Right hindlimb (tissue), 1 donor: ENCODE measurements at places on chromosomes 12 and 14.

GRCh38 chr12:116958402-116959197 lies 47.9 kb downstream of the FBXW8 start:
- DNase-seq = peak; percentile 46

GRCh38 chr14:33408291-33408690 lies 469.6 kb downstream of the NPAS3 start:
- no peak for DNase-seq

DNA sequence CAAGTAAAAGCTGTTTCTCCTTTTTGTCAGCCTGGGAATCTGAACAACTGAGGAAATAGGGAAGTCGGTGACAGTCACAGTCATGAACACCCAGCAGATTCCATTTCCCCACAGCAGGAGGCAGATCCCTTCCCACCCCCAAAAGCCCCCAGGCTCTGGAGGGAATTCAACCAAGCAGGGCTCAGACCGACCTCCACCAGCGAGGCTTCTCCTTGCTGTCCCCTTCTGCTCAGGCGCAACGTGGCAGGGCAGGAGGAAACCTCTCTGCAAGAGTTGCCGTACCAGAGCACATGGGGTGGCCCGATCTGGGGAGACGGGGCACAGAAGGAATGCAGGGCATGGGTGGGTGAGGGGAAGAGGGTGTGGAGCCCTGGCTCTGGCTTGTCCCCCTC lies 319 bp downstream of the GALNT6 start:
- DNase-seq = no peak

DNA sequence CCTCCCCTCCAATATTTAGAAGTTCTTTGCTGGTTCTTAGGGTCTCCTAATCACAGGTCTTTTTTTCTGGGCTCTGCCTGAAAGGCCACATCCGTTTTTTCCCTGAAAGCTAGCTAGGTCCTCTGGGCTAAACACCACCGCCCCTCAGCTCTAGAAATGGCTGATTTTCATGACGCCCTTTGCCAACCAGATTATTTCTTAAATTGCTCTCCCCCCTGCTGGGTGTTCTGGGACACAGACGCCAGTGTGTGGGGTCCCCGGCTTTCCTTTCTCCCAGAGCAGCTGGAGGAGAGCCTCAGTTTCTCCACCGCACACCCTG lies 45.3 kb upstream of the ATP23 start:
- DNase-seq = peak; percentile 54

DNA sequence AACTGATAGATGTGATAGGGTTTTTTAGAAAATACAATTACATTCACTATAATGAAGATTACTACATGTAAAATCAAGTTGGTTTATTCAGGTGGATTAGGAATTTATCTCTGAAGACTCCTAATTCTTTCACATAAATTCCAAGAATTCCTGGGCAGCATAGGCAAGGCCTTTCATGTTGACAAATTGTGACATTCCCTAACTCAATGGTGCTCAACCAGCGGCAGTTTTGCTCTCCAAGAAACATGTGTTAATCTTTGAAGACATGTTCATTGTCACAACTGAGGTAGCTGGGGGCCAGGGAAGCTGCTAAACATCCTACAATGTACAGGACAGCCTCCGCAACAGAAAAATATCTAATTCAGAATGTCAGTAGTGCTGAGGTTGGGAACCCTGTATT lies 46.3 kb downstream of the PTPRQ start:
- no peak for DNase-seq

GRCh38 chr12:126873701-126874100 lies 1393.3 kb upstream of the TMEM132C start:
- no peak for DNase-seq

DNA sequence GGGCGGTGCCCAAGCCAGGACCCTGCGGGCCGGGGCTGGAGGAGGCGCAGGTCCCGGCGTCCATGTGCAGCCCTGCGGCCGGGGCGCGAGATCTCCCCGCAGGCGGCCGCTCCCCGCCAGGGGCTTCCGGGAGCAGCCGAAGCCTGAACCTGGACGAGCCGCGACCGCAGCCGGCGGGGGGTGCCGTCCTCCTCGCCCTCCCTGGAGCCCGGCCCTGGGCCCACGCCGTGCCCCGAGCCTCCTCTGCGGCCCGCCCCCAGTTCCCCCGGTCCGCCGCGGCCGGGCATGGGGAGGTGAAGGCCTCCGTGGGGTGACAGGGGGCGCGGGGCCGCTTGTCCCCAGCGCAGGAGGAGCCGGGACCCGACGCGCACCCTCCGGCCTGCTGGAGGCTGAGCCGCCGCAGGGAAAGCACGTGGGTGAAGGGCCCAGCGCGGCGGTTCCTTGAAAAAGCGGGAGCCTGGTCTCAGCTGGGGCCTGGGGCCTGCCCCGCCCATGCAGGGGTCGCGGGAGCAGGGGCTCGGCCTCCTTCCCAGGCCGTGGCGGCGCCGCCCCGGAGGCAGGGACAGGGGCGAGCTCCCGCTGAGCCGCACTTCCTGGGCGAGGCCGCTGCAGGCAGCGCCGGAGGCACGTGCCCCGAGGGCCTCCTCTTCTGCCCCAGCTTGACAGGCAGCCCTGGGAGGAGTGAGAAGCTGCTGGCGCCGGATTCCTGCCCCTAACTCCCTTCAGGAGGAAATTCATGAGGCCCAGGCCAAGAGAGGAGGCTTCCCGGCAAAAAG lies 55.6 kb upstream of the PPP2R5C start:
- peak; percentile 66 for DNase-seq

DNA sequence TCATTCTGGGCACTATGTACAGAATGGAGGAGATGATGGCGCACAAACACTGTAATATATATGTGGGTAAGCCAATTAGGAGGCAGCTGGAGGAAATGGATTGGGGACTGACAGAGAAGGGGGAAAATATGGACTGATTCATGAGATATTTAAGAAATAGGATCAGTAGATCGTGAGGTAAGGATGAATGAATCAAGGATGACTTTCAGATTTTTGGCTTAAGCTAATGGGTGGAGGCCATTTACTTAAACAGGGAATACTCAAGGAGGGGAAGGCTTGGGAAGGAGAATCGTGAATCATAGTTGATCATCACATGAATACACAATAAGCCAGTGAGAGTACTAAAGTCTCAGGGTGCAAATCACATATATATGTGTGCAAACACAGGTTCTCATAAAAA lies 11.2 kb upstream of the GNPNAT1 start:
- DNase-seq = no peak

- DNase-seq = peak; percentile 25
These were observed 780.2 kb upstream of the SEL1L start for GRCh38 chr14:82313889-82314288.

DNA sequence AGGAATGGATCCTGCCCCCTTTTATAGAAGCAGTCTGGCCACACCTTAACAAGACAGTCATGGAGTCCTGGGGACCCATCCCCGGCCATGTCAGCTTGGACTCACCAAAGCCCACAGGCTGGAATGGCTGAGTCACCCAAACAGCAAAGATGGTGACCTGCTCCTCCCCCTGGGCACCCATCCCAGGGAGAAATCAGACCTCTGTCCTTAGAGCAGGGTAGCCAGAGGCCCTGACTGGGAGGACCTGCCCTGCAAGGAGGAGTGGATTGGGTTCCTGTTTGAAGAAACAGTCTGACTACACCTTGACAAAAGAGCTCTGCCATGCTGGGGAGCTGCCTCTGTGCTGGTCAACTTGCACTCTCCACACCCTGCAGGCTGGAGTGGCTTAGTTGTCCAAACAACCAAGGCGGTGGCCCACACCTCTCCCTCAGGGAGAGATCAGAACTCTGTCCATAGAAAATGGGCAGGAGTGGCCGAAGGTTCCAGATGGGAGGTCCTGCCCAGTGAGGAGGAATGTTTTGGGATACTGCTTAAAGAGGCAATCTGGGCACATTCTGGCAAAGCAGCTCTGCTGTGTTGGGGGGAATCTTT lies 16.6 kb downstream of the MGP start:
- no peak for DNase-seq

DNA sequence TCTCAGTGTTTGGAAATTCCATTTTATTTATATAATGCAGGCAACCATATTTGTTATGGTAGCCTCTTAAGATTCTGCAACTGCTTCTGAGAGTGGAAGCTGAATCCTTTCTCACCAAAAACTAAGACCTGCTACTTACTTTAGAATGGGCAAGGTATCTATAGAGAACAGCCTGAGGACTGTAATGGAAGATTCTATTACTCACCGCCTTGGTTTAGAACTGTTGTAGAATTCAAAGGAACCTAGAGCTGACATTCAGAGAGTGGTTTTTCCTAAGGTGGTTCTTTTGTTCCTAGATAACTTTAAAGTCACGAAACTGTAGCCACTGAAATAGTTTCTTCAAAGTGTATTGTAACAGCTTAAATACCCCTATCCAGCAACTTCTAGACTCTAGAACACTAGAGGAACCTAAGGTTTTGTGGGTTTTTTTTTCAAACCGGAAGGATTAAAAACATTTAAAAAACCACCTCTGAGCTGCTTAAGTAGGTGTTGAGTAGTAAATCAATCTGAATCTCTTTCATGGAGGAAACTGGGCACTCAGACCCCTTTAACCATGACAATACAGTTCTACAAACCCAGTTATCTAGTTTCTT lies 4.2 kb downstream of the TDP1 start:
- DNase-seq = no peak

GRCh38 chr14:103763730-103764488 lies 48.3 kb downstream of the ZFYVE21 start:
- DNase-seq = no peak

GRCh38 chr12:75844049-75844770 lies 187.4 kb downstream of the PHLDA1 start:
- DNase-seq = no peak

GRCh38 chr12:30863839-30864238 lies 62.7 kb upstream of the TSPAN11 start:
- no peak for DNase-seq

- no peak for DNase-seq
These were observed 116.9 kb upstream of the ATF1 start for GRCh38 chr12:50647031-50647430.

DNA sequence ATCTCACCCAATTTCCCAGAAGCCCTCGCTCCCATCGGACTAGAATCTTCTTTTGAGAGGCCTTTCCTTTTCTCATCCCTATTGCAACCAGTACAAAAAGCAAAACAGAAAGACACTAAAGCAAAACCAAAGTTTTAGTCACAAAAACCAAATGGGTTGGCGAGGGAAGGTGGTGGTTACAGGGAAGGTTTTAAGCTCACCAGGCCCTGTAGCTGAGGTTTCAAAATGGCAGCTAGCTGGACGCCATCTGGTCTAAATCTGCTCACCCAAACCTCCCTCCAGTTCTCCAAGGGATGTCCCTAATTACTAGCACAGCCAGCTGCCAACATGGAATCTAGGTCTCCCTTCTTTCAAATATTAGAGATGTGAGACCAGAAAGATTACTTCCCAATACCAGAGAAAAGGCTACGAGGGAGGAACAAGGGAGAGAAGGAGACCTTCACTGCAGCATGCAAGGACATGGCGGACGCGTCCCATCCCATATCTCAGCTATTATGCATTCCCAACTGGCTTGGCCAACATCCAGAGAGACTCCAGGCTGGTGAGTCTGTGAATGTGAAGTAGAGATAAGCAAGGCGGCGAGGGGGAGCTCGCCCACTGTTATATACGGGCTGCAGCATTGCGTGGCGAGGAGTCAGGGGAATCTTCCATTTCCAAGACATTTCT lies 70.8 kb downstream of the DPF3 start:
- DNase-seq = no peak

DNA sequence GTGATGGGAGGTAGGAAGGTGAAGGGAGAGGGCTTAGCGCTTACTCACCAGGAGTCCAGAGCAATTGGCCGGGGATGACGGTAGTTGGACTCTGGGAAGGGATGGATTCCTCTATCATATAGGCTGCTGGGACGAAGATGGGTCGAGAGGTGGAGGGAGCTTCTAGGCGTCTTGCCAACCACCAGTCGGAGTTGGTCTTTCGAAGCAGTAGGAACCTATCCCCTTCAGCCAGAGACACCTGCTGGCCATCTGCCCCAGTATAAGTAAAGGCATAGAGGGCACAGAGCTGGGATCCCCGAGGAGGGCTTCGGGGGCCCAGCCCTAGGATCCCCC lies 657 bp downstream of the ARHGAP9 start:
- DNase-seq = no peak

DNA sequence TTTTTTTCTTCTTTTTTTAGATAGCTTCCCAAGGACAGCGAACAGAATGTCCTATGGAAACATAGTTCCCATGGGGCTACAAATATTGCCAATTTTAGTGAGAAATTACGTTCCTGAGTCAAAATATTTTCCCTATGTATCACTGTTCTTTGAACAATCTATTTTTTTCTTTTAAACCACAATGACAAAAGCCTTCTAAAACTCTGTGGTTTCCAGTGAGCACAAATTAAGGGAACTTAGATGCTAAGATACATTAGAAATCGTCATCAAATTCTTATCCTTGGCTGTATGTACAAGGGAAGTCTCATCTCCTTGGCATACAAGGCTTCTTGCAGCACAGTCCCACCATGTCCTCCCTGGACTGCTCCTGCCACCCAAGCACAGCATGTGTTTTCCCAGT lies 17.9 kb downstream of the CPM start:
- no peak for DNase-seq

DNA sequence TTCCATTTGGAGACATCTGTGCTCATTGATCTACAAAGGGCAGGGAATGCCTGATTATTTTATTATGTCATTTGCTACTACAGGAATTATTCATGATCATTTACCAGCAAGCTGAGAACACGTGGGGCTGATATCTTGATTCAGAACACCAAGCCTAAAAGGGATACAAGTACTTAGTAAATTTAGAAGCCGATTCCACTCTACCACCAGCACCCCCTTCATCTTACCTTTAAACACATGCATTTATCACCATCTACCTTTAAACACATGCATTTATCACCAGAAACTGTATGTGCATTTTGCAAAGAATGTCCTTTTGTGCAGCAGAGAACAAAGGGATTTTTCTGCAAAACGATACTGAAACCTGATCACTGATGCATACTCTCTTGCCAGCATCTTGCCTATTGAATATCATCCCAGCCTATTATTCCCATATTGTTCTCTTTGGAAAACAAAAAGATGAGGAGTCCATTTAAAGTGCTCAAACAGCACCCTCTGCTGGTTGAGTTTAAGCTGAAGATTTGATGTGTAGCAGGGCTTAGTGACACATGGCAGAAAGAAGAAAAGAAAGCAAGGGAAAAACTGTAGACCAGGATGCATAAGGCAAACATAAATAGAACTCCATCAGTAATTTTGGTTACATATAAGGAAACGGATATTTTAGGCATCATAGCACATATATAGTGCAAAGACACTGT lies 132.6 kb upstream of the PLEKHG7 start:
- peak; percentile 73 for DNase-seq

DNA sequence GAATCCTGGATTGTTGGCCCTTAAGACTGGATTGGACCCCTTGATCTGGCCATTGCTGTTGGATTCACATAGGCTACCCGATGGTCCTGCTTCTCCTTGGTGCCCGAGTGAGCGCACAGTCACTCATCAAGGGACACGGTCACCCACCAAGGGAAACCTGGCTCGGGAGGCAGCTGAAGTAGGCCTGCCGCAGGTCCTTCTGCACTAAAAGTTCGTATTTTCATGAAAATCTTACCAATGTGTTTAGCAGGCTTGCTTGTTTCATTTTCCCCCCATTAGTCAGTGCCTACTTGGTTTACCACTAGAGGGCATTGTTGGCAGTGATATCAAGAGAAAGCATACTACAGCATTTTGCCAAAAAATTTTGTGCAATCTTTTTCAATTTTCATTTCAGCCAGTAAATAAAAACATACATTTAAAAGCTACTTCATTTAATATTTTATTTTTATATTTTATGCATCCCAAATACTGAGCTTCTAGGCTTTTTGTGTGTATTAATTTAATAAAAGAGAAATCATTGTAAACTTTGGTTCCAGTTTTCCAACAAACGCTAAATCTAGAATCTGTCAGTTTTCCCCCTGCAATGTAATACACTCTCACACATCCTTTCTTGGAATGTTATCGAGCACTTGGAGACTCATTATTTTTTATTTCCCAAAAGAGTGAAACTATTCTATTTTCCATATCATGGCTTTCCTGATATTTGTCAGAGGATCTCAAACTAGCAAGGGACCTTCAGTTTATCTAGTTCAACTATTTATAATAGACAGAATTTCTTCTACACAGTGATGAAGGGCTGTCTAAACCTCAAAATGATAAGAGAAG lies 116.7 kb downstream of the LMNTD1 start:
- DNase-seq = peak; percentile 34
